Forelimb muscle (tissue), 1 donor: ENCODE measurements at places on chromosomes 16 and 17. TPM values are rescaled to one million over a fixed set of nuclear protein-coding genes. Genes with fewer than 3 reads are reported as not detected.

Gene EEF2K
- polyA plus RNA-seq = 54.0 TPM

Gene ATP2A1
- 688 TPM for polyA plus RNA-seq

Gene CCL13
- polyA plus RNA-seq = 1.6 TPM

Gene KRT16
- not detected for polyA plus RNA-seq

Gene RGS11
- 3.6 TPM for polyA plus RNA-seq

Gene AANAT
- polyA plus RNA-seq = 0.37 TPM

Gene CCL2
- polyA plus RNA-seq = 51.6 TPM

Gene CCNF
- 6.2 TPM for polyA plus RNA-seq
